ENCODE measurements at places on chromosomes 5 and 9. TPM values are rescaled to one million over a fixed set of nuclear protein-coding genes. Genes with fewer than 3 reads are reported as not detected.

PTPN3 gene
- total RNA-seq, result 14.7 TPM

IL7R gene
- 92.0 TPM for total RNA-seq

PDE4D gene
- total RNA-seq, result 74.5 TPM

TMEFF1 gene
- total RNA-seq, result not detected

SHC3 gene
- 22.0 TPM for total RNA-seq

DNA sequence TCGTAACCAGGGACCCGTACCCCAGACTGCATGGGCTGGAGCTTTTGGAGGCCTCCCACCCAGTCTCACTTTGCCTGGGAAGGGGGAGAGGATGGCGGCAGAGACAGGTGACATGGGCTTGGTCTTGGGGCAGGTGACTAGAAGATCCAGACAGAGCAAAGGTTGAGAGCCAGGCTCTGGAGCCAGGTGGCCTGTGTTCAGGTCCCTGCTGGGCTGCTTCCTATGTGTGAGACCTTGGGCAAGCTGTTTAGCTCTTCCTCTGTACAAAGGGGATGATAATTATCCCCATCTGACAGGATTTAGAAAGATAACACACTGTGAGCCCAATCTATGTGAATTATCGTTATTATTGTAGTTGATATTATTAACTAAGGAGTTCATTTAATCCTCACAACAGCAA is 16.1 kb upstream of the NDST1 start:
- DNase-seq, result no peak

DNA sequence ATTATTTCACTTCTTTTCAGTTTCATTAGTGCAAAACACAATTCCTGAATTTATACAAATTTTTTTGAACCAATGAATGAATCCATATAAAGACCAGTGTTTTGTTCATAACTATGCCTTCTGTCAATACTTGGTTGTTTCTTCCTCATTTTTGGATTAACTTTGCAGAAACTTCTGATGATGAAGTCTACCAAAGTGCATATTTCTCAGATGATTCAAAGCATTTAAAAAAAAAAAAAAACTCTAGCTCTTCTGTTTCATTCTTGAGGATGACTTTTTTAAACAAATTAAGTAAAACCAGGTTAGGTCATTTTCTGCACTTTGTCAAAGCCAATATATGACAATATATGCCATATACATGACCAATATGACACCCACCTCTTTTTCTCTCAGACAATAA is 92.6 kb downstream of the CHSY3 start:
- no peak for DNase-seq

DNA sequence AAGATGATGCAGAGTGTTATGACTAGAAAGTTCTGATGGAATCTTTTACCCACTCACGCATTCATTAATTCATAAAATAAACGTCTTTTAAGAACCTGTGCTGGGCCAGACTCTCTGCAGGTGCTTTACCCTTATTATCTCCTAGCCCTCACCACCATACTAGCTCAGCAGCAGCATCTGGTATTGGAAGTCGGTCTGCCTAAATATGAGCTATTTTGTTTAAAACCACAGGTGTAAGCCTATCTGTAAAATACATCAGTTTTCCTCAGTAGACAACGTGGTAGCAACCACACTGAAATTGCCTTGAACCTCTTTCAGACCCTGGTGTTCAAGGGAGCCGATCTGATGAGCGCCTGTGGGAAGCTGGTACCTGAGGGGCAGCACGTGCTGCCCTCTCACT is 69.4 kb downstream of the PPIC start:
- no peak for DNase-seq

DNA sequence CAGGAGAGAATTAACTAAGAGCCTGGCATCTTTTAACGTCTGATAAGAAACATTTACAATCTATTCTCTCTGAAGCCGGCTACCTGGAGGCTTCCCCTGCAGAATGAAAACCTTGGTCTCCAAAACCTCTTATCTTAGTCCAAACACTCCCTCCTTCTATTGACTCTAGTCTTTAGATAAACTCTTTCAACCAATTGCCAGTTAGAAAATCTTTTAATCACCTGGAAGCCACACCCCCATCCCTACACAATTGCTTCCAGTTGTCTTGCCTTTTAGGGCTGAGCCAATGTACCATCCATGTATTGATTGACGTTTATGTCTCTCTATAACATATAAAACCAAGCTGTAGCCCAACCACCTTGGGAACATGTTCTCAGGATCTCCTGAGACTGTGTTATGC is 1343.1 kb upstream of the C9orf72 start:
- DNase-seq, result no peak

Data from upper lobe of left lung (tissue), 6 donors.